ENCODE measurements at places on chromosomes 1 and 21.
A peak's percentile ranks its signal among the peaks of the same experiment; 100 is the strongest.

DNA sequence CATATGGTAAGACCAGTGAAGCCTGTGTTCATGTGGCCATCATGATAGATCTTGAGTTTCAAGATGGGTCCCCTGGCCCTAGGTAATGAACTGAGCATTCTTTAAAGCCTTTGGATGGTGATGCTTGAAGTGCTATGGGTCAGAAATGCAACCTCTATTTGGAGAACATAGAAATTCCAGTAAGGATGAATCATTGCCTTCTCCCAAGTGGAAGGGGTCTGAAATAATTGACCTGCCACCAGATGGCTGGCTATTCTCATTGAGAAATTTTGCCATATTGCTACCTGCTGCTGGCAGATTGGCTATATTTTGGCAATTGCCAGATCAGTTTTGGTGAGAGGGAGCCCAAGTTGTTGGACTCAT, 739 bp upstream of the IFI6 start:
- no peak for DNase-seq

DNA sequence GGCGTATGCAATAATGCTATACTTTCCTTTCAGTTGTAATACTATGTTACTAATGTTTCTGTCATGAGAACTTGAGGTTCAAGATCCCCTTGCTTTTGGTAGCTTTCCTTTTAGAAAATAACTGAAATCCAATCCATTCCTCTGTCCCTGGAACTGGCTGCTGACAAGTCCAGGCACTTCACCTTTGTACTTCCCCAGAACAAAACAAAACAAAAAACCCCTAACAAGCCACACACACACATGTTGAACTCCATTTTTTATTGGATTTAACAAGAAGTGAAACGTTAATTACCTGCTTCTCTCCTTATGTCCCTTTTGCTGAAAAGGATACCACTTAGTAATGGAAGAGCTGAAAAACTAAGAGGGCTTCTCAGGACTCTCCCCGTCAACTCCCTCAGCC, 26.1 kb upstream of the SDC3 start:
- DNase-seq: no peak

DNA sequence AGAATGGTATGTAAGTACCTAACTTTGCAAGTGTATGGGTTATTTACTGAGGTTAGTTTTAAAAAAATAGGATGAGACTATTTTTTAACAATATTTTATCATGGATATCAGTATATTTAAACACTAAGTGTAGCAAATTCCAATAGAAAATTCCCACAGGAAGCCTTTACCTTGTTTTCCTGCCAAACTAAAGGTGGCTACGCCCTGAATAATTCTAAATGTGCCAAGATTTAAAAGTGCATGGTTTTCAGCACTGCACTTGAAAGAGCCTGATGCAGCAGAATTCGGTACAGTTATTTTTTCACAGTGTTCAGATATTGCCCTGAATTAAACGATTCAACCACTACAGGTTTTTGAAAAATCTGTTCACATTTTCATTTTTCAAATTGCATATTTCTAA, 1622.8 kb upstream of the B3GALT2 start:
- DNase-seq: no peak

- DNase-seq: no peak
Measured at GRCh38 chr21:33549848-33550771, 7.3 kb downstream of the SON start.

- DNase-seq: no peak
Measured at GRCh38 chr1:159177272-159177907, 6.0 kb downstream of the CADM3 start.

- DNase-seq: no peak
Measured at GRCh38 chr21:29178926-29179325, 48.5 kb downstream of the MAP3K7CL start.

GRCh38 chr1:51998701-51999100, 8.2 kb upstream of the RAB3B start:
- DNase-seq: no peak

- DNase-seq: peak; percentile 10
Measured at GRCh38 chr1:168408884-168409283, 128.2 kb downstream of the TBX19 start.

GRCh38 chr1:218266356-218266755, 18.7 kb upstream of the RRP15 start:
- no peak for DNase-seq

DNA sequence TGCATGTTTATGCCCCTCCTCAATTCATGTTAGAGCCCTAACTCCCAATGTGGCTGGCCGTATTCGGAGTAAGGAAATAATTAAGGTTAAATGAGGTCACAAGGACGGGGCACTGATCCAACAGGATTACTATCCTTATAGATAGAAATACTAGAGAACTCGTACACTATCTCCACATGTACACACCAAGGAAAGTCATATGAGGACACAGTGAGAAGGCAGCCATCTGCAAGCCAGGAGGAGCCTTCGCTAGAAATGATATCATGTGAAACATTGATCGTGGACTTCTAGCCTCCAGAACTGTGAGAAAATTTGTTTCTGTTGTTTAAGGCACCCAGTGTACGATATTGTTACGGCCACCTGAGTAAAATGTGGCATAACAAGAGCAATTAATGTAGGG, 79.7 kb downstream of the FAF1 start:
- no peak for DNase-seq

DNA sequence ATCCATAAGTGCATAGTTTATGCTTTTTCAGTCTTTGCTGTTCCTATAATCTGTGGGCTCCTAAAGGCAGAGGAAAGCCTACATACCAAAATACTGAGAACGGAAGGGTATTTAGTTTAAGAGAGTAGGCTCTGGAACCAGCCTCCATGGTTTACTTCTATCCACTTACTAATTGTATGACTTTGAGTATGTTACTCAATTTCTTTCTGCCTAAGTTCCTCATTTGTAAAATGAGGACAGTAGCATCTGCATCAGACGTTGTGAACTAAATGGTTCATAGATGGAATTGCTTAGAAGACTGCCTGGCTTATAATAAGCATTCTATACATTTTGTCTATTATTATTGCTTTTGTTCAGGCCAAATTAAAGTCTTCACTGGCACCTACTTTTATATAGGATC, 111.0 kb downstream of the NTNG1 start:
- DNase-seq: no peak
